ENCODE measurements at places on chromosomes 5 and 9. TPM values are rescaled to one million over a fixed set of nuclear protein-coding genes. Genes with fewer than 3 reads are reported as not detected.

- H3K36me3 ChIP-seq = no peaks in the 10 kb centered on the region
- H3K27me3 ChIP-seq = no peaks in the 10 kb centered on the region
- H3K4me1 ChIP-seq = no peaks in the 10 kb centered on the region
- no peak for DNase-seq
Observed at GRCh38 chr5:113140837-113141671, 164.5 kb downstream of the DCP2 start.

DNA sequence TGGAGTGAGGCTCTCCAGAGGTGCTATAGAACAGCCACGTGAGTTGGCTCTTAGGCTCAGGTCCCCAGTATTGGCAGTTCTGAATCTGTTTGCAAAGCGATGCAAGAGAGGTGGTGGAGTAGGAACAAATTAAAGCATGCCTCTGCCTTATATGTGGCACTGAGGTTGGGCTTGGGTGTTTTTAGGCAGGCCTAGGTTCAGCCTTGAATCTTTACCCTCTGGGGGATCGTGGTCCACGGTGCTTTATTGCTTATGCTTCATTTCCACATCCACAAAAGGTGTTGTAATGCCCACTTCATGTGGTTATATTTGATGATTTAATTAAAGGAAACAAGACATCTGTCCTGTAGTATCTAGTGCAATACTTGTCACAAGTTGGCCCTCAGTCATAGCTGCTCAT is 56.2 kb downstream of the CD180 start:
- DNase-seq = no peak
- no peaks in the 10 kb centered on the region for H3K27me3 ChIP-seq
- no peaks in the 10 kb centered on the region for H3K4me1 ChIP-seq
- no peak overlapping the region for H3K27ac ChIP-seq
- H3K36me3 ChIP-seq = peaks cover 17% of the 10 kb centered on the region

GRCh38 chr5:116881921-116882531 is 307.4 kb upstream of the SEMA6A start:
- H3K27me3 ChIP-seq = no peaks in the 10 kb centered on the region
- no peaks in the 10 kb centered on the region for H3K36me3 ChIP-seq
- no peak overlapping the region for H3K4me3 ChIP-seq
- H3K4me1 ChIP-seq = no peaks in the 10 kb centered on the region

GRCh38 chr5:103667068-103667467 is 104.5 kb upstream of the NUDT12 start:
- H3K4me1 ChIP-seq = no peaks in the 10 kb centered on the region
- H3K36me3 ChIP-seq = no peaks in the 10 kb centered on the region
- no peak overlapping the region for H3K27ac ChIP-seq
- no peak overlapping the region for H3K4me3 ChIP-seq

DNA sequence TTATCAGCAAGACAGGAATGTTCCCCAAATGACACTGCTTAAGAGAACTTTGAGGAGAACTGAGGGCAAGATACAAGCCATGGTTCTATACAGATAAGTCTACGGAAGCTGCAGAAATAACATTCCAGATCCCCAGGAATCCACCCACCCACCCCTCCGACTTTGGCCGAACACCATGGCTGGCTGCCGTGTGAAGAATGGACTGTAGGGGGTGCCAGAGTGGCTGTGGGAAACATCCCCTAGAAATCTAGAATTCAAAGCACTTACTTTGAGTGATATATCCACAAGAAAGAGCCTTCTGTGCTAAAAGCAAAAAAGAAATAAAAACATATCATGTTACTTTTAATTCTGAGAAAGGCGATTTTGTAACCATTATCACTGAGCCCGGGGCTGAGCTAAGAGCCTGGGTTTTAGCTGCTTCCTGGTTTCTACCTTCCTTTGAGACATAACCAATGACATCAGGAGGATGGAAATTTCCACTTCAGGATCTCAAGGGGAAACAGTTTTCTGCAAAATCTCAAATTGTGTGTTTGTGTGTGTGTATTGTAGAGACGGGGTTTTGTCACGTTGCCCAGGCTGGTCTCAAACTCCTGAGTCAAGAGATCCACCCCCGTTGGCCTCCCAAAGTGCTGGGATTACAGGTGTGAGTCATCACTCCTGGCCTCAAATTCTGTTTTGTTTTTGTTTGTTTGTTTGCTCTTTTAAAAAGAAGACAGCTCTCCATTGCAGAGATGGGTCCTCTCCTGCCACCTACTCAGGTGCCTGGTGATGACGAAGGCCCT is 36.4 kb downstream of the GGTA1 start:
- no peaks in the 10 kb centered on the region for H3K36me3 ChIP-seq
- H3K27ac ChIP-seq = no peak overlapping the region
- H3K4me3 ChIP-seq = no peak overlapping the region
- H3K4me1 ChIP-seq = no peaks in the 10 kb centered on the region

DNA sequence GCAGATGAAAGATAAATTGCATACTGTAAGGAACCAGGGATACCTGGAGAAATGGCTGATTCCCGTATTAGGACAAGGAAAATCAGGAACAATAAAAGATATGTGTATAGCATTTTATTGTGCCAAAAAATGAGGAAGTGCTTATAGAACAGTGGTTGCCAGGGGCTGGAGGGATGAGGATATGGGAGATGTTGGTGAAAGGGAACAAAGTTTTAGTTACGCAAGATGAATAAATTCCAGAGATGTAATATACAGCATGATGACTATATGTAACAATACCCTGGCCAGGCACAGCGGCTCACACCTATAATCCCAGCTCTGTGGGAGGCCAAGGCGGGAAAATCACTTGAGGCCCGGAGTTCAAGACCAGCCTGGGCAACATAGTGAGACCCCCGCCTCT is 101.8 kb downstream of the CDK5RAP2 start:
- DNase-seq = no peak
- H3K27me3 ChIP-seq = no peaks in the 10 kb centered on the region
- peak overlapping the region; percentile 43 for H3K27ac ChIP-seq
- H3K4me1 ChIP-seq = peaks cover 40% of the 10 kb centered on the region

GRCh38 chr9:111034170-111034897 is 3.9 kb downstream of the LPAR1 start:
- H3K4me3 ChIP-seq = no peak overlapping the region
- H3K27ac ChIP-seq = no peak overlapping the region
- peaks cover 4% of the 10 kb centered on the region for H3K36me3 ChIP-seq
- peaks cover 24% of the 10 kb centered on the region for H3K4me1 ChIP-seq
- peaks cover 7% of the 10 kb centered on the region for H3K27me3 ChIP-seq

DNA sequence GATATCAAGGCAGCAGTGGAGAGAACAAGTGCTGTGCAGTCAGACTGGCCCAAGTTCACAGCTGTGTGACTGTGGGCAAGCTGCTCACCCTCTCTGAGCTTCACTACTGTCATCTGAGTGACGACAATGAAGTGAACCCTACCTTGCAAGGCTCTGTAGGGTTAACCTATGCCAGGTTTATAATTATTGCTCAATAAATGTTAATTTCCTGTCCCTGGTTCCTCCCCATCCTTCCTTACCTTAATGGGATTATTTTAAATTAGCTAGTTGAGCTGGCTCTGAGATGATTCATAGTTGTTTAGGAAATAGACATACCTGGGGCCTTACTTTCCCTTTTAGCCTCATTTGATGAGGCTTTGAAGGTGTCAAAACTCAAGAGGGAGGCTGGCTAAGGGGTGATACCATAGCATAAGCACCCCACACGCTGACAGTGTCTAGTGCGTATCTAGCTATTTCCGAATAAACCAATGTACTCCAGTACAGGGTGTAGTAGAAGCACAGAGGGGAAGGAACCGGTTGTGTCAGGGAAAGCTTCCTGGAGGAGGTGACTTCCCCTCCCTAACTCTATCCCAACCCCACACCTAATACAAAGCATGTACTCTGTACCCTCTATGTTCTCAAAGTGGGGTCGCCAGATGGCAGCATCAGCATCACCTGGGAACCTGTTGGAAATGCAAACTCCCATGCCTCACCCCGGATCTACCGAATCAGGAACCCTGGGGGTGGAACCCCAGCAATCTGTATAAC is 63.3 kb upstream of the SLC25A51 start:
- no peak overlapping the region for H3K4me3 ChIP-seq
- no peak for DNase-seq
- no peaks in the 10 kb centered on the region for H3K36me3 ChIP-seq
- peaks cover 70% of the 10 kb centered on the region for H3K4me1 ChIP-seq
- peak overlapping the region; percentile 93 for H3K27ac ChIP-seq
- H3K27me3 ChIP-seq = no peaks in the 10 kb centered on the region

- no peaks in the 10 kb centered on the region for H3K36me3 ChIP-seq
- no peak overlapping the region for H3K4me3 ChIP-seq
- H3K27me3 ChIP-seq = no peaks in the 10 kb centered on the region
- no peak overlapping the region for H3K27ac ChIP-seq
- H3K4me1 ChIP-seq = no peaks in the 10 kb centered on the region
Observed at GRCh38 chr9:115553060-115553773, 435.3 kb upstream of the TNC start.

DNA sequence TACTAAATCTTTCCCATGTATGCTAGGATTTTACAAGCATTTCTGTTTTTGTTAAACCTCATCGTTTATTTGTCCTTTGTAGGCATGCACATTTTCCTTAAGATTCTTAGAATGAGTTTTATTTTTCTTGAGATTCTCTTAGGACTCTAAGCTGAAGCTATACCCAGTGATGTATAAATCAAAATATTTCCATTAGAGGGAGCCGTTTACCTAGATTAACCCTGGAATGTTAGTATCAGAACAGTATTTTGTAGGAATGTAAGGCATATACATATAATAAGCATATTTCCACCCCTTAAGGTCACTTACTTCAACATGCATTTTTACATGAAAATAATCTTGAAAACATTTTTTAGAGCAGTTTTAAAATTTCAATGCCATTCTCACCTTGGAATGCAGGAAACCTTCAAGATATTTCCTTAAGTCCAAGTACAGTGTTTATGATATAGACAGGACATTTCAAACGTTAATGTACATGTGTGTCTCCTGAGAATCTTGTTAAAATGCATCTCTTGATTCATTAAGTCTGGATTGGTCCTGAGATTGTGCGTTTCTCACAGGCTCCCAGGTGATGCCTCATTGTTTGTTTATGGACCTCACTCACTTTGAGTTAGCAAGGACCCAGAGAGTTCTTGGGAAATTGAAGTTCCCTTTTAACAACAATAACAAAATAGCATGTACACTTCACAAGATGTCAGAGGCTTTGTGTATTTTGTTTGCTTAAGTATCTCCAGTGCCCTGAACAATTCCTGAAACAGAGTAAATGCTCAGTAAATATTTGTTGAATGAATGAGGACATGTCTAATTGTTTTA is 34.9 kb upstream of the FCHO2 start:
- H3K4me3 ChIP-seq = no peak overlapping the region
- no peaks in the 10 kb centered on the region for H3K27me3 ChIP-seq
- H3K27ac ChIP-seq = no peak overlapping the region
- peak; percentile 36 for DNase-seq

GRCh38 chr9:88980740-88981203 is 10.5 kb upstream of the S1PR3 start:
- no peak overlapping the region for H3K27ac ChIP-seq
- no peak overlapping the region for H3K4me3 ChIP-seq
- DNase-seq = no peak
- no peaks in the 10 kb centered on the region for H3K4me1 ChIP-seq

- DNase-seq = no peak
- H3K4me3 ChIP-seq = no peak overlapping the region
- H3K4me1 ChIP-seq = no peaks in the 10 kb centered on the region
- peaks cover 40% of the 10 kb centered on the region for H3K36me3 ChIP-seq
- no peaks in the 10 kb centered on the region for H3K27me3 ChIP-seq
Observed at GRCh38 chr9:105359892-105360291, 87.9 kb upstream of the FSD1L start.

GRCh38 chr9:72579190-72579589 is 57.8 kb downstream of the TMC1 start:
- no peak overlapping the region for H3K4me3 ChIP-seq
- peak; percentile 64 for DNase-seq
- H3K36me3 ChIP-seq = no peaks in the 10 kb centered on the region
- peaks cover 33% of the 10 kb centered on the region for H3K4me1 ChIP-seq
- no peaks in the 10 kb centered on the region for H3K27me3 ChIP-seq

DNA sequence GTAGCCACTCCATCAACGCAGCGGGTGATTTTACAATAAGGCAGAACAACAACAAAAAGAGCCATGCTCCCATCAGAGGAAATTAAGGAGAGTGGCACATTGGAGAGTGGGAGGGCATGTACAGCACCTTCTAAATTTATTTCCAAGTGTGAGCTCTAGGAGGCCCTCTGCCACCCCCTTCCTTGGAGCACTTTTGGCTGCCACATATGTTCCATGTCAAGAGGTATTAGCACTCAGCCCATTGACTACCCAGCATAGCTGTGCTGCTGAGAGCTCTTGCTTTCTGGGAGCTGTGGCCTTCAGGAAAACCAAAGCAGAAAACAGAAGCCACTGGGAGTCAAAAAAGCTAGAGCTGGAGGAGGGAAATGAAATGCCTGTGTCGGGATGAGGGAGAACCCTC is 200.2 kb upstream of the PANK3 start:
- DNase-seq = no peak
- H3K27ac ChIP-seq = no peak overlapping the region
- H3K4me3 ChIP-seq = no peak overlapping the region

DNA sequence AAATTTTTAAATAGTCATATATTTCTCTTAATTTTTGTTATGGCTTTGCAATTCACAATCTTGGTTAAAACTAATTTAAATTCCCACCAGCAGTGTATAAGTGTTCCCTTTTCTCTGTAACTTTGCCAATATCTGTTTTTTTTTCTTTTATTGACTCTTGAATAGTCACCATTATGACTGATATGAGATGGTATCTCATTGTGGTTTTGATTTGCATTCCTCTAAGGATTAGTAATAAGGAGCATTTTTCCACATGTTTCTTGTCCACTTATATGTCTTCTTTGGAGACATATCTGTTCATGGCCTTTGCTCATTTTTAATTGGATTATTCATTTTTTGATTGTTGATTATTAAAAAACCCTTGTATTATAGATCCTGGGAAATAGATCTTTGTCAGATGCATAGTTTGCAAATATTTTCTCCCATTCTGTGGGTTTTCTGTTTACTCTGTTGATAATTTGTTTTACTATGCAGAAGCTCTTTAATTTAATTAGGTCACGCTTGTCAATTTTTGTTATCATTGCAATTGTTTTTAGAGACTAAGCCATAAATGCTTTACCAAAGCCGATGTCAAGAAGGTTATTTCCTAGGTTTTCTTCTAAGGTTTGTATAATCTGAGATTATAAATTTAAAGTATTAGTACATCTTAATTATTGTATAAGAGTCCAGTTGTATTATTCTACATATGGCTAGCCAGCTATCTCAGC is 610.9 kb downstream of the CHSY3 start:
- H3K27me3 ChIP-seq = no peaks in the 10 kb centered on the region
- DNase-seq = no peak
- no peak overlapping the region for H3K4me3 ChIP-seq
- no peaks in the 10 kb centered on the region for H3K4me1 ChIP-seq
- no peaks in the 10 kb centered on the region for H3K36me3 ChIP-seq
- no peak overlapping the region for H3K27ac ChIP-seq

Gene IFNE
- total RNA-seq = 0.73 TPM

Gene EGFL7
- 37.1 TPM for total RNA-seq

Gene PCDHB14
- not detected for total RNA-seq

Gene NUTM2G
- total RNA-seq = not detected

Gene LCN12
- total RNA-seq = 2.2 TPM

Gene ARL14EPL
- total RNA-seq = not detected

Gene PCDHB15
- not detected for total RNA-seq

Gene MYO10
- total RNA-seq = 129 TPM

Measured in stomach (tissue), 19 donors.